Fibroblast of skin of scalp (primary cell): ENCODE measurements at places on chromosomes 4 and X.
A peak's percentile ranks its signal among the peaks of the same experiment; 100 is the strongest.

DNA sequence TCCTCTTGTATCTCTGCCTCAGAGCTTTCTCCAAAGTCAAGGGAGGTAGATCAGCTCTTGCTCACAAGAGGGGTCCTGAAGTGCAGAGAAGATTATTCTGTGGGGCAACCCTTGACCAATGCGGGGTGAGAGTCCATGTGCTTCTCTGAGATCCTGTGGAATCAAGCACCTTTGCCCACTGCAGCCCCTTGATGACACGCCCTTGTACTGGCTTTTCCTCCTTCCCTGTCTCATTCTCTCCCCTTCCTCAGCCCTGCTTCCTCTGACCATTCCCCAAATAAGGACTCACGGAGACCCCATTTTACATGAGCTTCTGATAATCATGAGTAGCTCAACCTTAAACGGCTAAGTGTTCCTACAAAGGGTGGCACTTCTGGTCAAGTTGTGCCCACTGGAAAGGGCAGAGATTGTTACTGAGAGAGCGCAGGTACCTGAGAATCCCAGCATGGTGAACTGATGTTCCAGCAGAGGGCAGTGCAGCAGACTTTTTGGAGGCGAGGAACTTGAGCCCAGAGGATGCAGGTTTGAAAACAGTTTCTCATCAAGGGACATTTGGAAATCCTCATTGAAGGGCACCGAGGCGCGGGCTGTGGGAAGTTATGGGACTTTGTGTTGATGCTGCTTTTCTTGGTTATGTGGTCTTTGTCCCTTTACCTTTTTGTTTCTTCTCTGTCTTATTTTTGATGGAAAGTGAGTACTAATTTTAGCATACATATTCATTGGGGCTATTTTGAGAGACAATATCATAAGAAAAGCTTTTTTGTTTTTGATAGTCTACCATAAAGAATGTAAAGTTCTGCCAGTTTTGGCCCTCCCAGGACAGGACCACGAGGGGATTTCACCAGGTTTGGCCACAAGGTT lies 201.3 kb downstream of the RBM46 start:
- DNase-seq = peak; percentile 26

- DNase-seq = no peak
Observed at GRCh38 chrX:117744958-117745357, 371.7 kb downstream of the KLHL13 start.

- DNase-seq = no peak
Observed at GRCh38 chrX:16137416-16138107, 14.2 kb downstream of the GRPR start.

- no peak for DNase-seq
Observed at GRCh38 chrX:8036914-8037313, 109.7 kb upstream of the PNPLA4 start.

DNA sequence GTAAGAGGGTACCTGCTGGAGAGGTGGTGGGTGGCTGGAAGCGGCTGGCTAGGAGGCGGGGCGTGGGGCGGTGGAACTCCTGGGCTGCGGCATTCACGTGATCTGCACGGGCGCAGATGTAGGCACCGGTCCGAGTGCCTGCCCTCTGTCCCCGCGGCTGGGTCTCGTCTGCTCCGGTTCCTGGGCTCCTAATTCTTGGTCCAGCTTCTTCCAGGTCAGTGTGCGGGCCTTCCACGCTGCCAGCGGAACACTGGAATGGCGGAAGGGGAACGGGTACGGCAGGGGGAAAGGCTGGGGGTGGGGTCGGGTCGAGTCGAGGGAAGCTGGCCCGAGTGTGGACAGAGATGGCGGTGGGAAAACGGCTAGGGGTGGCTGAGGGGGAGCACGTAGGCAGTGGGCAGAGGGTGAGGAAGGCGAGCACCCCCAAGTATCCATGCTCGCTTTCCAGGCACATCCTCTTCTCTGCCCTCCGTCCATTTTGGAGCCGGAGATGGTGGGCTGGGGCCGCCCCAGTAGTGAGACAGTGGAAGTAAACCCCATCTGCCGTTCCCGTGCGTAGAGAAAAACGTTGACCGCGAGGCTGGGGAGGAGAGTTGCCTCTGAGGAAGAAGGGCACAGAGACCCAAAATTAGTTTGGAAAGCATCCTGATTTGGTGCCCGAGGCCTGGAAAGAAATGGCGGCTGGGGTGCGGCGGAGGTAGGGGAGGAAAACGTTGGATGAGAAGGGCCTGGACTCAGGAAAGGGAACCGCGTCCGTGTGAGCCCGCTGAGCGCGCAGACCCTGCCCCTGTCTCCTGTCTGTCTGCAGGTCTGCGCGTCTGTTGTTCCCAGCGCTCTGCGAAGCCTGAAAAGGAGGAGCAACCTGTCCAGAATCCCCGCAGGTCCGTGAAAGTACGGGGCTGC lies at the start of gene TCEAL4:
Gene TCEAL4 (plus strand): TSS at position 105 of the 903 bp plus-strand sequence. CDS start 1,161 bp downstream, outside the sequence.
- DNase-seq = no peak

DNA sequence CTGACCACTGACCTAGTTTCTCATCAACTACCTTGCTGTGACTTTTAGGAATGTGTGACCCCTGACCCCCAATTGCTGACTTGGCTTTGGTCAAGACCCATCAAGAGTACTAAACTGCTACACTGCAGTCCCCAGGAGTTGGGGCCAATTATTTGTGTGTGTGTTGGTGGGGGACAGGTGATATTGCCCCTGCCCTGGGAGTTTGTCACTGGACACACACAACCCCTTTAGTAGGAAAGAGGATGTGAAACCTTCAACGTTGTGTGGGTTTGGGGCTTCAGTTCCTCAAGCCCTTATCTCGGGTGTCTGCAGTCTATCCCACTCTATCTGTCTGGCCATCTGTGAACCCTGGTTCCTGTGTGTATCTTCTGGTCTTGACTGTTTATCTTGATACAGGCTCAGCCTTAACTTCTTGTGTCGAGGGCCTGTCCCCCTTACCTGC lies 6.5 kb downstream of the SASH3 start:
- DNase-seq = no peak

- DNase-seq = peak; percentile 48
Observed at GRCh38 chr4:110514889-110515479, 39.0 kb downstream of the ENPEP start.

DNA sequence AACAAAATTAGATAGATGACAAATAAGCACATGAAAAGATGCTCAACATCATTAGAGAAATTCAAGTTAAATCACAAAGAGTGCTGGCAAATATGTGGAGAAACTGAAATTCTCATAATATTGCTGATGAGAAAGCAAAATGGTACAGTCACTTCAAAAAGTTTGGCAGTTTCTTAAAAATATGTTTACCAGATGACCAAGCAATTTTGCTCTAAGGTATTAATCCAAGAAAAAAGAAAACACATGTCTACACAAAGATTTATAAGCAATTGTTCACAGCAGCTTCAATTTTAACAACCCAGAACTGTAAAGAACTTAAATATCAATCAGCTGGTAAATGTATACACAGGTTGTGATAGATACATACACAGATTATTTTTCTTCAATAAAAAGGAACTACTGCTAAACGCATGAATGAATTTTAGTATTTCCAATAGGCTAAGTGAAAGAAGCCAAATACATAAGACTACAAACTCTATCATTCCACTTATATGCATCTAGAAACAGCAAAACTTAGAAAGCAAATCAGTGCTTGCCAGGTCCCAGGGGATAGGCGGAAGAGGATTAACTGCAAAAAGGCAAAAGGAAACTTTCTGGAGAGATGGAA lies 11.7 kb downstream of the OTUD4 start:
- DNase-seq = no peak

- DNase-seq = no peak
Observed at GRCh38 chr4:85861064-85861765, 386.3 kb downstream of the ARHGAP24 start.

GRCh38 chrX:136291824-136292223 lies 8.9 kb upstream of the ADGRG4 start:
- DNase-seq = no peak
